Activated CD8-positive, alpha-beta T cell treated with anti-CD3 and anti-CD28 coated beads for 36 hours (primary cell): ENCODE measurements at places on chromosomes 6 and 20. TPM values are rescaled to one million over a fixed set of nuclear protein-coding genes. Genes with fewer than 3 reads are reported as not detected.

KCNS1 gene
- total RNA-seq: 0.54 TPM

GPX5 gene
- total RNA-seq: not detected

MAFB gene
- total RNA-seq: not detected

DNA sequence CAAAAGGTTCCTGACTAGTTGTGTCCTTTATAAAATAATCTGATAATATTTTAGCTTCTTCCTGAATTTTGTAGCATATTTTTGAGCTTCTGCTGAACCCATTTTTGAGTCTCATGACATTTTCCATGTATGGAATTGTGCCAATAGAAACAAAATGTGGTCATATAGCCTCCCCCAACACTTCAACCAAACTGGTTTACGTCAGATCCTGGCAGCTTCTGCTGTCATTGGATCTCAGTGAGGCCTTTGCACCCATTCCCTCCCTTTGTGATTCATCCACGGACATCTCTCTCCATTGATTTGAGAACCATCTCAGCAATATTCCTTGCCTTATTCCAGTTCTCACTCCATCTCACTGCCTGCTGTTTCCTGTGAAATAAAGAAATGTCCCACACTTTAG is 166.0 kb upstream of the PROKR2 start:
- peaks cover 2% of the 10 kb centered on the region for H3K27me3 ChIP-seq
- DNase-seq: no peak
- no peaks in the 10 kb centered on the region for H3K36me3 ChIP-seq
- H3K27ac ChIP-seq: no peak overlapping the region
- peaks cover 21% of the 10 kb centered on the region for H3K4me1 ChIP-seq

CLPSL2 gene
- total RNA-seq: not detected
